Naive thymus-derived CD4-positive, alpha-beta T cell (primary cell): ENCODE measurements at places on chromosomes 4 and X. TPM values are rescaled to one million over a fixed set of nuclear protein-coding genes. Genes with fewer than 3 reads are reported as not detected.

Gene POU4F2
- total RNA-seq = not detected

Gene ELOVL6
- total RNA-seq = 2.0 TPM

Gene YY2
- total RNA-seq = 1.4 TPM

Gene REELD1
- 0.89 TPM for total RNA-seq

Gene RHOXF2B
- not detected for total RNA-seq

Gene IL3RA
- not detected for total RNA-seq

Gene TGIF2LX
- not detected in 2 replicates for total RNA-seq

DNA sequence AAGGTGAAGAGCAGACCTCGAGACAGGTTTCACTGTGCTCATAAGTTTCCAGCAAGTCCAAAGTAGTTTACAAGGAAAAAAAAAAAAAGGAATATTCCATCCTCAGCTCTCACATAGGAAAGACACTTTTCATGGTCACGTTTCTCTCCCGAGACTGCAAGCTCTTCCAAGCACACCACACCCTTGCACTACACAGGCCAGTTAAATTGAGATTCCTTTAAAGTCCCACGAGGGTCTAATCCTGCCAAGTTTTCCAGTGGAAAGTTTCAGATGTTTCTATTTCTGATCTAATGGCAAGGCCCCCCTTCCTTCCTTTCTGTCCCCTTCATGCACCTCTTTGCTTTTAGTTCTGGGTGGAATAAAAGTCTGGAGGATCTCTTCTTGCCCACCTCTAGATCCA lies 67.9 kb upstream of the PCDH19 start:
- DNase-seq = no peak

GRCh38 chrX:39008549-39008948 lies 207.3 kb downstream of the MID1IP1 start:
- DNase-seq = no peak

DNA sequence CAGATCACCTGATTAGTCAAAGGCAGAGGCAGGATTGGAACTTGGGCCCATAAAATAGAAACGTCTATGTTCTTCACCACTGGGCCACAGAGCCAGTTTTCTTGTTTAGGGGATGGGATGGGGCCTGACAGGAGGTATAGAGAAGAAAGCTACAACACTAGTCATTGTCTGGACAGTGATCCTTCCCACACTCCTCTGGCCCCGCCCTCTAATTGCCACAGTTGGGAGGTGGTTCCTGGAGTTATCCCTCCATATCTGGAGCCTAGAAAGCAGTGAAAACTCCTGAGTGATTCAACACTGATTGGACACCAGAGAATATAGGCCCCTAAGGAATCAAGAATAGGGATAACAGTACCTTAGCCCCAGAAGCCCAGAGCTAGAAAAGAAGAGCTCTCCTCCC lies 22.9 kb downstream of the RASL11B start:
- DNase-seq = no peak

- no peak for DNase-seq
Measured at GRCh38 chr4:11051181-11051580, 366.6 kb upstream of the CLNK start.

DNA sequence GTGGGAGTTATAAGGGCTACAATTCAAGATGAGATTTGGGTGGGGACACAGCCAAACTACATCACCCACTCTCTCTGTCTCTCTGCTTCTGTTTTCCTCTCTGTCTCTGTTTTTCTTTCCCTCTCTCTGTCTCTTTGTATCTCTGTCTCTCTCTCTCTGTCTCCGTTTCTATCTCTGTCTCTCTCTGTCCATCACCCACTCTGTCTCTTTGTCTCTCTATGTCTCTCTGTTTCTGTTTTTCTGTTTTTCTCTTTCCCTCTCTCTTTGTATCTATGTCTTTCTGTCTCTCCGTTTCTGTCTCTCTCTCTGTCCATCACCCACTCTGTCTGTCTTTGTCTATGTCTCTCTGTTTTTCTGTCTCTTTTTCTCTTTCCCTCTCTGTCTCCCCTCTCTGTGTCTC lies 25.3 kb downstream of the IL3RA start:
- no peak for DNase-seq

GRCh38 chrX:56968980-56969379 lies 26.4 kb downstream of the SPIN3 start:
- no peak for DNase-seq

DNA sequence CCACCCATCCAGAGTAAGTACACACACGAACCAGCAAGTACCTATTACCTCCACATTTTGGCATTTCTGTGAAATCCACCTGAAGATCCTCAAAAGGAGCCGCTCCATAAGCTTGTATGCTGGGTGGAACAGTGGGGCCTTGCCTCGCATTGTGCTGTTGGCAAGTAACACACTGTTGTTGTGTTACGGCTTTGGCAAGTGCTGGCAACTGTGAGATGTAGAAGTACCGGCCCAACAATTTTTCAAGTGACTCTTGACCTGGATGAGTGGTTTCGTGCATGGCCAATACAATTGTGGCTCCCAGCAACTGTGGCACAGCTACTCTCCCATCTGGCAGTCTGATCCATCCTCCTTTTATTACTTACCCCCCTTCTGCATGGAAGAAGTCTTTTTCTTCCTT lies 128.7 kb downstream of the CCNB3 start:
- no peak for DNase-seq

GRCh38 chrX:40460926-40461325 lies 119.8 kb upstream of the ATP6AP2 start:
- no peak for DNase-seq

DNA sequence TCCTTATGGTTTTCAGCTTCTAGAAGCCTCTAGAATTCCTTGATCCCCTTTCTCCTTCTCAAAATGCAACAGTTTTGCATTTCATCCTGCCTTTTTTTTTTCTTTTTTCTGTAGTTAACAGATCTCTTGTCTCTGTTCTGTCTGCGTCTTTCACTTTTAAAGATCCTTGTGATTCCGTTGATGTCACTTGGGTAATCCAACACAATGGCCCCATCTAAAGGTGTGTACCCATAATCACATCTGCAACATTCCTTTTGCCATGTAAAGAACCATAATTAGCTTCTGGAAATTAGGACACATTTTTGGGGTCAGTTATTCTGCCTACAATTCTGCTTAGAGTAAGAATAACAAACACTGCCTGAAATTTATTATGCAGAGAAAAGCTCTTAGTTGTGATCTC lies 1180.9 kb upstream of the ADGRL3 start:
- DNase-seq = no peak

DNA sequence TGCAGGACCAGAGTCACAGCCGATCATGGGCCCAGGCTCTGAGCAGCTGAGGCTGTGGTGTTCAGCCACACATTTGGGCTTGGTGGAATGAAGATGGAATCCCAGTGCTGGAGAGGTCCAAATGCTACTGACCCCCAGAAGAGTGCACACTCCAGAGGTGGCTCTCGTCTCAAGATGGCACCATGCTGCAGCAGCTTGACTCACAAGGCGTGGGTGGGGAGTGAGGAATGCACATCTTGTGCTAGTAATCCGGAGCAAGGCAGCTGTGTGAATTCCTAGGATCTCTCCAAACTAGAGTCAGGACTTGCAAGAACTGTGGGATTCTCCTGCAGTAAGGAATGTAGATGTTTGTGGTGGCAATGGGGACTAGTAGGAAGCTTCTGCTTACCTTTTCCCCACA lies 28.7 kb downstream of the RAB28 start:
- DNase-seq = no peak

DNA sequence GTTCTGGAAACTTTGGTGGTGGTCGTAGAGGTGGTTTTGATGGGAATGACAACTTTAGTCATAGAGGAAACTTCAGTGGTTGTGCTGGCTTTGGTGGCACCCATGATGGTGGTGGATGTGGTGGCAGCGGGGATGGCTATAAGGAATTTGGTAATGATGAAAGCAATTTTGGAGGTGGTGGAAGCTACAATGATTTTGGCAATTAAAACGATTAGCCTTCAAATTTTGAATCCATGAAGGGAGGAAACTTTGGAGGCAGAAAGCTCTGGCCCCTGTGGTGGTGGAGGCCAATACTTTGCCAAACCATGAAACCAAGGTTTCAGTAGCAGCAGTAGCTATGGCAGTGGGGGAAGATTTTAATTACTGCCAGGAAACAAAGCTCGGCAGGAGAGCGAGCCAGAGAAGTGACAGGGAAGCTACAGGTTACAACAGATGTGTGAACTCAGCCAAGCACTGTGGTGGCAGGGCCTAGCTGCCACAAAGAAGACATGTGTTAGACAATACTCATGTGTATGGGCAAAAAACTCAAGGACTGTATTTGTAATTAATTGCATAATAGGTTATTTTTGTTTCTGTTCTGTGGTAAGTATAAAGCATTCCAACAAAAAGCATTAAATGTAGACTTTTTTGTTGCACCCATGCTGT lies 23.2 kb upstream of the SOD3 start:
- no peak for DNase-seq

DNA sequence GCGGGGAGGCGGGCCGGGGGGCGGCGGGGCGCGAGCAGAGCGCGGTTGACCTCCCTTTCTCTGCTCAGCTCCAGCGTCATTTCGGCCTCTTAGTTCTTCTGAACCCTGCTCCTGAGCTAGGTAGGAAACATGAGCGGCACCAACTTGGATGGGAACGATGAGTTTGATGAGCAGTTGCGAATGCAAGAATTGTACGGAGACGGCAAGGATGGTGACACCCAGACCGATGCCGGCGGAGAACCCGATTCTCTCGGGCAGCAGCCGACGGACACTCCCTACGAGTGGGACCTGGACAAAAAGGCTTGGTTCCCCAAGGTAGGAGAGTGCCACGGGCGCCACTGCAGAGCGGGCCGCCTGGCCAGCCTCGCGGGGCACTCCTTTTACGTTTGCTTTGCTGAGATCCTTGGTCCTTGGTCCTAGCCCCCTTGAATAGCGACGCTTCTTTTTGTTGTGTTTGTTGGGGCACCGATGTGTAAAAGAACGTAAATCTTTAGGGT lies at the start of gene HTATSF1:
HTATSF1 (plus strand) TSS at position 37 of the 497 bp plus-strand sequence; CDS start at position 130, 93 bp downstream.
- DNase-seq = no peak

- DNase-seq = no peak
Measured at GRCh38 chrX:110045421-110045820, 42.5 kb downstream of the TMEM164 start.

GRCh38 chr4:147823130-147823529 lies 91.2 kb downstream of the ARHGAP10 start:
- no peak for DNase-seq

- no peak for DNase-seq
Measured at GRCh38 chrX:117996408-117996807, 120.2 kb downstream of the KLHL13 start.

GRCh38 chr4:84499624-84499982 lies 511 bp upstream of the NKX6-1 start:
- DNase-seq = no peak

DNA sequence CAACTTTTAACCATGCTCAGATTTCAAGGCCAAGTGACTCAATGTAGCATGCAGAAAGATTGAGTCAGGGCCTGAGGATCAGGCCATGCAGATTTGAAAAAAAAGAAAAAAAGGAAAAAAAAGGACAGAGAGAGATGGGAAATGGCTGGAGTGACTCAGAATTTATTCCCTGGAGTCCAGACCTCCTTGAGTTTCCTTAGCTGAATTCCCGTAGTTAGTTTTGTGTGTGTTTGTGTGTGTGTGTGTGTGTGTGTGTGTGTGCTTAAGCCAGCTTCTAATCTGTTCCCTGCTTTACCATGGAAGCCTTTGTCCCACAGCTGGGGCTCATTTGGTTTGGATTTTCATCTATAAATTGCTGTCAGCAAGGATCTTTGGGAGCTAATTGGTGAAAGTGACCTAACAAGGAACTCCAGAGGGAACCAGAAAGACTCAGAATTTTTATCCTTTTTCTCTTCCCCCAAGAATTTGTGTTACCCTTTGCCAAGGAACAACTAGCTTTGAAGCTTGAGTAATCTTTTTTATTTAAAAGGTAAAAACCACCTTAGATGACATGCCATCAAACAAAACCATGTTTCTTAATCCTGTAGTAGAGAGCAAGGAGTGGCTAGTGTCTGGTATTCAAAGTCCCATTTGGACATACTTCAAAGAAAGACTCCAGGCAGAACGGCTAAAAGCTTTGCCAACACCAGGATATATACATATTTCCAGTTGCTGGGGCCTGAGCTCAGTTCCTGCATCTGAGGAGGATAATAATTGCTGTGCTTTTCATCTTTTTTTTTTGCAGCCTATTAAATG lies 109.0 kb upstream of the DDIT4L start:
- DNase-seq = no peak

DNA sequence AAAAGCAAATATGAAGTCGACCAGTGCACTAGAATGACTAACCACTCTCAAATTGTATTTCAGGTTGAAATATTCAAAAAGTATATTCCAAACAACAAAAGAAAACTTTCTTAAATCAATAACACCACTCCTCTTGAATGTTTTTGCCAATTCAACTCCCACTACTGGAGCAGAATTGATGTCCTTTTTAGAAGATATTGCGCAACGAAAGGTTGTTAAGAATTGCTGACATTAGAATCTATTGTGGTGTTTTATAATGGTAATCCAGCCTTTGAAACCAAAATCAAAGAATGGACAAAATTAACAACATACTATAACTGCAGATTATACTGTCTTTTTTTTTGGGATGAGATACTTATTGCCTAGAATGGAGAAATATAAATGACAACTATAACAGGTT lies 331.3 kb downstream of the GRXCR1 start:
- DNase-seq = no peak

DNA sequence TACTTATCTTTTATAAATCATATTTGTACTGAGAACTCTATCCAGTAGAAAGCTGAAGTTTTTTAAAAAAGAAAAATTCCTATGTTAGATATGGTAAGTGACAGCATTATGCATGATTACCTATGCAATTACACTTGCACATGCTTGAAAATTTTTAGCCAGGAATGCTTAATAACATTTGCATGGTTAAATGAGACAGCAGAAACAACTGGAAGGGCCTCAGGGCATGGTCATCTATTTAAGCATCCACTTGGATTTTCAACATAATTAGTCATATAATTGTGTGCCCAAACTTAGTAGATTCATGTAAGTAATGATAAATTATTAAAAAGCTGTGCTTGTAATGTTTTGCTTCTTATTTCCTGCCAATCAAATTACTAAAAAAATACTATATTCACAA lies 151.9 kb downstream of the TTC29 start:
- DNase-seq = no peak

DNA sequence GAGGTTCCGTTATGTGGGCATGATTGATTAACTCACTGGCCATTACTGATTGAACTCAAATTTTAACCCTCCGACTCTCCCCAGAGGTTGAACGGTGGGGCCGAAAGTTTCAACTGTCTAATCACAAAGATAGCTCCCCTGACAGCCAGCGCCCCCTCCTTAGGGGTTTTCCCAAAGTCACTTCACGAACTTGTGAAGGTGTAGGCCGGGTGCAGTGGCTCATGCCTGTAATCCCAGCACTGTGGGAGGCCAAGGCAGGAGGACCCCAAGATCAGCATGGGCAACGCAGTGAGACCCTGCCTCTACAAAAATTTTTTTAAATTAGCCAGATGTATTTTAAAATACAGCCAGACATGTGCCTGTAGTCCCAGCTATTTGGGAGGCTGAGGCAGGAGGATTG lies 39.8 kb upstream of the RBM47 start:
- no peak for DNase-seq

DNA sequence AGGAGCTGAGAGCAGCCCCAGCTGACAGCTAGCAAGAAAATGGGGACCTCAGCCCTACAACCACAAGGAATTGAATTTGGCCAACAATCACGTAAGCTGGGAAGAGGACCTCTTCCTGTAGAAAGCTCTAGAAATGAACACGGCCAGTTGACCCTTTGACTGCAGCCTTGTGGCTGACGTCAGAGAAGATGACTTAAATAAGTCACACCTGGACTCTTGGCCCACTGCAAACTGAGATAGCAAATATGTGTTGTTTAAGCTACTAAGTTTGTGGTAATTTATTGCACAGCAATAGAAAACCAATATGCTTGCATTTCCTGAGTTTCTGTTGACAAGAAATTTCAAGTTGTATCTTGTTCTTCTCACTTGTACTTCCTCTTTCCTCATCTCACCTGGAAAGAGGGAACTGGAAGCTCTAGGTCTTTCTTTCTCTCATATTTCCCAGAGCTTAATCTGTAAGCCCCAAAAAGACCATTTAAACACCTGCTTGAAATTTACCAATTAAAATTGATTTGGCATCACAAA lies 18.8 kb downstream of the PRKG2 start:
- no peak for DNase-seq
